Stimulated activated CD8-positive, alpha-beta memory T cell treated with anti-CD3 and anti-CD28 coated beads, Interleukin-7, amount 100 ng/mL, for 1 hour (primary cell): ENCODE measurements at places on chromosomes 13 and 19.

- no peak for DNase-seq
These were observed 31.6 kb upstream of the GAS6 start for GRCh38 chr13:113895436-113895835.

GRCh38 chr13:94300401-94300800, 179.1 kb downstream of the DCT start:
- DNase-seq: no peak

DNA sequence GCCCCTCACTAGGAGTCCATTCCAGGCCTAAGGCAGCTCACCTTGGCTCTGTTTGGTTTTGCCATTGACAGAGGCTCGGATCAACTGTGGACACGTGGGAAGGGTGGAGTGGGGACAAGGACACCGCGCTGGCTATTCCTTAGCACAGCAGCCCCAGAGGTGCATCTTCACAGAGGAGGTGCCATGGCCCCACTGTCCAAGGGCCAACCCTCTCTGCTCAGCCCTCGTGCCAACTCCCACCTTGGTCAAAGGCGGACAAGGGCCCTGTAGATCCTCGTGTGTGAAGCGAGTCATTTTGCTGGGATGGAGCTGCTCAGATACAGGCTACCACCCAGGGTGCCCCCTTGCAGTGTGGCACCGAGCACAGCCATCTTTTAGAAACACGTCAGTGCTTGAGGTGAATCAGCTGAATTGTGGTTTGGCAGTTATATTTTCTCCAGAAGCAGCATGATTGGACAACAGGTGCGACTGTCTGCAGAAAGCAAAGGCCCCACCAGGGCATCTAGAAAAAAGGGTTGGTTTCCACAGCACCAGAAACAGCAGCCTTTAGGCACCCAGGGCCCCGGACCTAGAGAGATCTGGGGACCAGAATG, 192.1 kb upstream of the GPR12 start:
- no peak for DNase-seq

- DNase-seq: no peak
These were observed 2.4 kb downstream of the GPX4 start for GRCh38 chr19:1105873-1106840.

DNA sequence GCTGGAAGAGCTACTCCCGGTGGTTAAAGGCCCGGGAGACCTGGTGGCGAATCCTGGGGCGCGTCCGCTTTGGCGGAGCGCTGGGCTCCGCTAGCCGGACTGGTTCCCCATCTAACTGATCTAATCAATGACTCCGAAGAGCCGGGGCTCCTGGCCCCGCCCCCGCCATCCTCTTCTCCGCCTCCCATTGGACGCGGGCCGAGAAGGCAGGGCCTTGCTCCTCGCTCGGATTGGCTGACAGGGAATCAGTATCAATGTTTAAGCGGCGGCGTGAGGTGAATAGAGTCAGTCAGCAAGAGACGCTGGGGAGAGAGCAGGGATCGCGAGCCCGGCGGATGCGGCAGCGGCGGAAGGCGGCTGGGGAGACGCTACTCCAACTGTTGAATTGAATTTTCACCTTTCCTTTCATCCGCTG, 1.7 kb upstream of the PCDH17 start:
- DNase-seq: no peak

GRCh38 chr19:4014541-4015491, 7.3 kb downstream of the PIAS4 start:
- no peak for DNase-seq

DNA sequence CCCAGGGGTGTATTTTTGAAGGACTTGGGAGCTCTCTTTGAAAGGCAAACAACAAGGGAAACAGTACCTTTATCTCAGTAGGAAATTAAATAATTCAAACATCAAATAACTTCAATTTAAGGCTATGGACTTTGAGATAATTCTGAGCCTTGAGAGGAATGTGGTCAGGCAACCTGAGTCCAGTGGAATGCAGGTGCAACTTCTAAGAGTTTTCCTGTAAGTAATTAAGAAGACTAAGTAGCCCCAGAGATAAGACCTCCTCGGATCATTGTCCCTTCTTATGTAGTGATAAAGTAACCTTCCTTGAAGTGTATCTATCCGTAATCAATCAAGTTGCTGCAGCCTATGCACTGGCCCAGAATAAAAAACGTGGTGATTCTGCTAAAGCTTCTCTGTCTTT, 29.2 kb downstream of the ZNF701 start:
- no peak for DNase-seq

GRCh38 chr13:51912091-51912490, 50.3 kb downstream of the CCDC70 start:
- no peak for DNase-seq

- DNase-seq: no peak
These were observed 23.6 kb downstream of the CACNG6 start for GRCh38 chr19:54014920-54015560.

GRCh38 chr13:112854321-112854720, 114.7 kb upstream of the MCF2L start:
- no peak for DNase-seq
